RKO (cell line): ENCODE measurements at places on chromosomes 7 and 10.

GRCh38 chr7:84757761-84758160 lies 429.1 kb downstream of the SEMA3D start:
- no peak for DNase-seq

DNA sequence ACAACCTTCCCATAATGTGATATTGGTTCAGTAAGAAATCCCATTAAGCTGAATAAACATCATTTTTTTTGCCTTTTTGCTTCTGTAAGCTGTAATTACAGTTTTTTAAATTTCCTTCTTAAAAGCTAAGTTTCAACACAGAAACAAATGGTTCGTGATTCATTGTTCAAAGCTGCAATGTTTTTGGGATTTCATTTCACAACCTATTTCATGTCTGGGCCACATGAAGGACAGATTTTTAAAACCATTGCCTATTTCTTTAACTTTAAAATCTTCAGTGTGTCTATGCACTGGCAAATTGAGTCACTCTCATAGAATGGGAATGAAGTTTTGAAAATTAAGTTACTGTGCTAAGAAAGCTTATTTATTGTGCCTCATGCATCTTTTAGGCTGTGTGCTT lies 66.9 kb downstream of the TFPI2 start:
- no peak for DNase-seq

- DNase-seq = no peak
Observed at GRCh38 chr10:78202386-78202785, 168.7 kb downstream of the RPS24 start.

GRCh38 chr7:43639858-43640491 lies 57.1 kb downstream of the STK17A start:
- DNase-seq = no peak

GRCh38 chr10:130578532-130579289 lies 442.5 kb downstream of the GLRX3 start:
- no peak for DNase-seq

DNA sequence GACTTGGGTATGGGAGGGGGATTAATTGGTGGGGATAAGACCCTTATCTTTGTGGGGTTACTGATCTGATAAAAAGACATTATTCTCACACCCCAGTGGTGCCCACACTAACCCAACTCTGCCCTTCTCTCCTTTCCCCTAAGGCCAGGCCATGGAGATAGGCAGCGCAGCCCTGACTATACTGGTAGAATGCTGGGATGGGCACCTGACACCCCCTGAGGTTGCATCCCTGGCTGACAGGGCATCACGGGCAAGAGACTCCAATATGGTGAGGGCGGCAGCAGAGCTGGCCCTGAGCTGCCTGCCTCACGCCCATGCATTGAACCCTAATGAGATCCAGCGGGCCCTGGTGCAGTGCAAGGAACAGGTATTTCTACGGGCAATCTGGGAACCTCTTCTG lies 12.7 kb downstream of the ZSWIM8 start:
- no peak for DNase-seq

DNA sequence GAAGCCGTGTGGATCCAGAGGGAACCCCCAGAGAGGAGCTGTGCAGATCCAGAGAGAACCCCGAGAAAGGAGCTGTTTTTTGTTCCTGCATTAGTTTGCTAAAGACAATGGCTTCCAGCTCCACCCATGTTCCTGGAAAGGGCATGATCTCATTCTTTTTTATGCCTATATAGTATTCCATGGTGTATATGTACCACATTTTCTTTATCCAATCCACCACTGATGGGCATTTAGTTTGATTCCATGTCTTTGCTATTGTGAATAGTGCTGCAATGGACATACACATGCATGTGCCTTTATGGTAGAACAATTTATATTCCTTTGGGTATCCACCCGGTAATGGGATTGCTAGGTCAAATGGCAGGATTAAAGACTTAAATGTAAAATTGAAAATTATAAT lies 95.4 kb upstream of the RHEB start:
- no peak for DNase-seq

DNA sequence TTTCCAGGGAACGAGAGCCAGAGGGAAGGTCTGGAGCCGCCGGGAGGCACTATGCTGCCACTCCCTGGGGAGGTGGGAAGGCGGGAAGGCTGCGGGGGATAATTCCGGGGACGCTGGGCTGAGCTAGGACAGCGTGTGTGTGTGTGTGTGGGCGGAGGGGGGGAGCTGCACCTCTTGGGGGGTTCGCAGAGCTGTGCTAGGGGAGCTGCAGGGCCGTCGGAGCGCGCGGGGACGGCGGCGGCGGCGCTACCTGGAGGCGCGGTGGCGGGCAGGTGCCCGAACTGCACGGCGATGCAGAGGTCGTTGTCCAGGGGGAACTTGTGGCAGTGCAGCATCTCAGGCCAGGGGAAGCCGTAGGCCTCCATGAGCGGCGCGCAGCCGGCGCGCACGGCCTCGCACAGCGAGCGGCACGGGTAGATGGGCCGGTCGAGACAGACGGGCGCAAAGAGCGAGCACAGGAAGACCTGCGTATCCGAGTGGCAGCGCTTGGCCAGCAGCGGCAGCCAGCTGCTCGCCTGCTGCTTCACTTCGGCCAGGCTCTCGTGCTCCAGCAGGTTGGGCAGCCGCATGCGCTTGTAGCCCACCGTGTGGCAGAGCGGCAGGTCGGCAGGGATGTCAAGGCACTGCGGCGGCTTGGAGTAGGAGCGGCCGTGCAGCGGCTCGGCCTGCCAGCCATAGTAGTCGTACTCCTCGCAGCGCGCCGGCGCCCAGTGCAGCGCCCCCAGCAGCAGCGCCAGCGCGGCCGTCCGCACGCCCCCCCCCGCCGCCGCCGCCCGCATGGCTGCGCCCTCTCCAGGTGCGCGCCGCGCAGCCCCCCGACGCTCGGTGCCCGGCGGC lies 526 bp downstream of the SFRP5 start:
- no peak for DNase-seq

DNA sequence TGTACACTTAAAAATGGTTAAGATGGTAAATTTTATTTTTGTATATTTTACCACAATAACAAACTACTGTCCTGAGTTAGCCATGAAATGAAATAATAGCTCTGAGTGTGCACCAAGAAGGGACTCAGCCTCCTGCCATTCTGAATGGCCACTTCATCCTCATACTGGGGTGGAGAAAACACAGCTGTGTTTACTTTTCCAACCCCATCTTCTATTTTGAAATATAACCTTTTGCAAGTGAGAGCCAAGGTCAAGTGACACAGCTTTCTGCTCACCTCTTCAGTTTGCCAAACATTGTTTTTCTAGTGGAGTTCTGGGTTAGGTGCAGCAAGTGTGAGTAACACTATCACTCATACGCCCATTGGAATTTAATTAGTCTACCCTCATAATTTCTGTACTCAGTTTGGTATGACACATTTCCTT lies 107.4 kb upstream of the GLCCI1 start:
- DNase-seq = peak; percentile 84

- DNase-seq = no peak
Observed at GRCh38 chr7:133681529-133681928, 428.7 kb downstream of the EXOC4 start.
